Activated effector memory CD4-positive, alpha-beta T cell treated with Interleukin-2 at 50 U/mL for 16 hours (primary cell): ENCODE measurements at places on chromosomes 1 and 21.

- DNase-seq = no peak
These were observed 82.4 kb downstream of the KIF14 start for GRCh38 chr1:200538179-200538578.

DNA sequence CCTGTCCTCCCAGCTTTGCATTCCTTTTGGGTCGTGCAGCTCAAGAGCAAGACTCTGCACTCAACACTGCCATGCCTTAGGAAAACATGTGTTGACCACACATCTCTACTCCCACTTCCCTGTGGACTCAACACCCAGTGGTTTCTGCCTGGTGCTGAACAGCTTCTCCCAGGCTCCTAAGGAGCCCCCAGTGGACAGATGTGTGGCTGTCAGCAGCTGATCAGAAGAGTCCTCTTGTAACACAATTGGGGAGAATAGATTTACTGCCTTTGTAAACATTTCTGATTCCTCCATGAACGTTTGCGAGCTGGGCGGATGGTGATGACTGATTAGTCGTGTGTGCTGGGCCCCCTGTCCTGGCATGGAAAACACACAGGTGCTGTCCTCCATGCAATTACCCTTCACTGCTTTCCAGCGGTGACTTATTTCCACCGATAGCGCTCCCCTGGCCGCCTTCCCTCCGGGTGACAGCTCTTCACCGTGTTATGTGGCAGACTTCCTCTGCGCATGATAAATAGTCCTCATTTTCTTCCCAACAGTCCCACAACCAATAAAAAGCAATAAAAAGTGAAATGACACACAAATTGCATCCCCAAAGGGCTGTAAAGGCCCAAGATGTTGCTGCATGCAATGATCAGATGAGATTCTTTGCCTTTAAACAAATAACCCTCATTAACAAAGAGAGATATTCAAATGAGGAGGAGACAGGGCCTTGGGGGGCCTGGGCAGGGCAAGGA is 249.4 kb upstream of the AJAP1 start:
- no peak for DNase-seq

DNA sequence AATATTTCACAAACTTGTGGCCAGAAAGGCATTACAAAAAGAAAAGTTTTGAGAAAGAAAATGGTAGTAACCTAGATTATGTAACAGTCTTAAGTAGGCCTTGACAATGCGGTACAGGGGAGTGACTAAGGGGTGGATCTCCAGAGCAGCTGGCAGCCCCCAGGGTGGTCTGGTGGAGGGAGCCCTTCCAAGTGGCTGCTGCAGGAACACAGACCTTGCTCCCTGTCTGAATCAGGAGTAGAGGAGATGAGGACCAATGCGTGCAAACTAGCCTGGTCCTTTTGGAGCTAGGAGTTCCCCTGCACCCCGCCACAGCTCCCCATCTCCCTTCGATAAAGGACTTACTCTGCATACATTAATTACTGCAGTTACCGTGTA is 189.0 kb downstream of the NFIA start:
- DNase-seq = no peak

- DNase-seq = no peak
These were observed 27.2 kb downstream of the PCBP3 start for GRCh38 chr21:45670731-45671130.

- DNase-seq = no peak
These were observed at the start of gene ADCY10 for GRCh38 chr1:167913895-167914496. TSS of gene ADCY10 (minus strand) at chr1:167914134. CDS start at chr1:167905140, 8,994 bp downstream.
